ENCODE measurements at places on chromosomes 1 and 21. TPM values are rescaled to one million over a fixed set of nuclear protein-coding genes. Genes with fewer than 3 reads are reported as not detected.

Gene MXRA8
- 106 TPM for total RNA-seq

- H3K36me3 ChIP-seq = no peaks in the 10 kb centered on the region
- no peak for DNase-seq
- H3K4me3 ChIP-seq = no peak overlapping the region
- H3K27me3 ChIP-seq = no peaks in the 10 kb centered on the region
These were observed 74.8 kb downstream of the HLCS start for GRCh38 chr21:36891692-36892091.

- H3K27ac ChIP-seq = no peak overlapping the region
- H3K4me1 ChIP-seq = no peaks in the 10 kb centered on the region
- no peaks in the 10 kb centered on the region for H3K27me3 ChIP-seq
- H3K36me3 ChIP-seq = no peaks in the 10 kb centered on the region
- no peak for DNase-seq
These were observed 34.4 kb downstream of the CAPN9 start for GRCh38 chr1:230781594-230781993.

Gene TMCO4
- total RNA-seq = 24.2 TPM

DNA sequence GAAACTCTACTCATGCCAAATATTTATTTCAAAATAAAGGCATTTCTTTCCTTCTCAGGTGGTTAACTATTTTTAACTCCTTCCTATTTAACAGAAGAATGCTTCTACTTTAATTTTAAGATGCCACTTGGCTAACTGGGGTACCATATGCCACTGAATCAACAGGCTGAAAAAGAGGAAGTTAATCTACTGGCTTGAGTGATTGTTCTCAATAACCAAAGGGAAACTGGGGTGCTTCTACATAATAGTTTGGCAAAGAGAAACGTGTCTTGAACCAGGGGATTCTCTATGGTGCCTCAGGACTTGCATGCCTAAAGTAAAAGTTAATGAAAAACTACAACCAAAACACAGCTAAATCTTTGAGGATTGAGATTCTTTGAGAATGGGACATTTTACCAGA, 142.6 kb downstream of the DENND1B start:
- no peak overlapping the region for H3K27ac ChIP-seq
- H3K4me3 ChIP-seq = no peak overlapping the region
- no peaks in the 10 kb centered on the region for H3K27me3 ChIP-seq
- H3K36me3 ChIP-seq = no peaks in the 10 kb centered on the region

DNA sequence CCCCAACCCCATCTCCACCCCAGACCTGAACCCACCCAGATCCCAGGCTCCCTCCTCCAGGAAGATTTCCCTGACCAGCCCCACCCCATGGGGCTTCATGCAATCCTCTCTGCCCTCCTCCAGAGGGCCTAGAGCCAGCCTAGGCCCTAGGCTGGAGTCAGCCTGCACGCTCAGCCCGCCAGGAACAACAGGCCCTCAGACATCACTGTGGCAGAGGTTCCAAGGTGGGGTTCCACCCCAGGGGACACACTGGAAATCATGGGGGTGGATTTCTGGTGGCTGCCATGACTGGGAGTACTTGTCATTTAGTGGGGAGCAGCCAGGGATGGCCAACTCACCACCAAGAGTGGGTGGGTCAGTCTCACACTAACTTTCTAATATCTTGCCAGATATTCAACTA, 122.0 kb downstream of the GLIS1 start:
- H3K27me3 ChIP-seq = no peaks in the 10 kb centered on the region
- no peak overlapping the region for H3K27ac ChIP-seq
- H3K36me3 ChIP-seq = no peaks in the 10 kb centered on the region
- no peaks in the 10 kb centered on the region for H3K4me1 ChIP-seq

DNA sequence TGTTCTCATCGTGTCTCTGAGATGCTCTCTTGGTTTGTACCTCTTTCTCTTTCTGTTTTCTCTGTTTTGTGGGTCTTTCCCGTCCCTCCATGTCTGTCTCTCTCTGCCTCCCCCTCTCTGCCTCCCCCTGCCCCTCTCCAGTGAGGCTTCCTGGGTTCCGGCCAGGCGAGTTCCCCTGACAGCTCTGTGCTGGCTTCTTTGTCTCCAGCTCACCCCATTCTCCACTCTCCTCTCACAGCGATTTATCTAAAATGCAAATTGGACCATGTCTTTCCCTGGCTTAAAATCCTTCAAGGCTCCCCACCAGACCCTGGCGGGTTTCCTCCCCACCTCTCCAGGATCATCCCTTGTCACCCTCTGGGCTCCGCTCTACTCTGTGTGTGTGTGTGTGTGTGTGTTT, 202.4 kb upstream of the POU3F1 start:
- H3K36me3 ChIP-seq = no peaks in the 10 kb centered on the region
- H3K27me3 ChIP-seq = peaks cover 33% of the 10 kb centered on the region
- no peaks in the 10 kb centered on the region for H3K4me1 ChIP-seq
- H3K4me3 ChIP-seq = no peak overlapping the region

Gene FAM163A
- 1.4 TPM for total RNA-seq

DNA sequence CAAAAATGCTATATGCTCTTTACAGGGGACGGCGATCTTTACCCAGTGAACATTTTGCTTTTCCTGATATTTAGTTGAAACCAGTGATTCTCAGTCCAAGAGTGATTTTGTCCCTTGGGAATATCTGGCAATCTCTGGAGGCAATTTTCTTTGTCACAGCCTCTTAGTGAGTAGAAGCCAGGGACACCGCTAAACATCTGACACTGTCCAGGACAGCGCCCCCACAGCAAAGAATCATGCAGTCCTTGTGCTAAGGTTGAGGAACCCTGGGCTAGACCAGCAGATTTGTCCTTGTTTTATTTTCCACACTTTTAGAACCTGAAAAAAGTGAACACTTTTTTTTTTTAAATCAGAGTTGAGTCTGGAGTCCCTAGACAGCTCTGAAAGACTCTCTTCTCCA, 13.1 kb downstream of the EVA1C start:
- DNase-seq = no peak
- no peaks in the 10 kb centered on the region for H3K36me3 ChIP-seq
- H3K4me1 ChIP-seq = no peaks in the 10 kb centered on the region
- no peak overlapping the region for H3K4me3 ChIP-seq

Gene TNFRSF4
- total RNA-seq = not detected

- no peaks in the 10 kb centered on the region for H3K36me3 ChIP-seq
- no peak overlapping the region for H3K27ac ChIP-seq
- no peak for DNase-seq
- H3K4me3 ChIP-seq = no peak overlapping the region
- H3K4me1 ChIP-seq = no peaks in the 10 kb centered on the region
These were observed 337.6 kb downstream of the AGBL4 start for GRCh38 chr1:49686107-49686506.

DNA sequence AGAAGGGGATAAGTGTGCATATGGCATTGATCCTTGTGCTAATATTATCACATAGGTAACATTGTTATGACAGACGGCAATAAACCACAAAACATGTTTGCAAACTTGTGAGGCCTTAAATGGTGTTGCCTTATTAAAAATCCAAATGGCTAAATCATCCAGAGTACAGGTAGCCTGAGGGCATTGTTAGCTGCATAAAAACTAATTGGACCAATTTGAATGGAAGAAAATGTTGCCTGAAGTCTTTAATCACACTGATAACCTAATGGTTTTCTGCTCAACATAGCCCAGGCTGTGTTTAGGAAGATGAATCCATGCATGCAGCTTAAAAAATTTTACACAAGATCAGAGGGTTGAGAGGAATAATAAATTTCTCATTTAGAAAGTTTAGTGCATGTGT, 19.4 kb upstream of the LRRC53 start:
- H3K4me3 ChIP-seq = no peak overlapping the region
- no peaks in the 10 kb centered on the region for H3K36me3 ChIP-seq

Gene SLC66A1
- 8.1 TPM for total RNA-seq

DNA sequence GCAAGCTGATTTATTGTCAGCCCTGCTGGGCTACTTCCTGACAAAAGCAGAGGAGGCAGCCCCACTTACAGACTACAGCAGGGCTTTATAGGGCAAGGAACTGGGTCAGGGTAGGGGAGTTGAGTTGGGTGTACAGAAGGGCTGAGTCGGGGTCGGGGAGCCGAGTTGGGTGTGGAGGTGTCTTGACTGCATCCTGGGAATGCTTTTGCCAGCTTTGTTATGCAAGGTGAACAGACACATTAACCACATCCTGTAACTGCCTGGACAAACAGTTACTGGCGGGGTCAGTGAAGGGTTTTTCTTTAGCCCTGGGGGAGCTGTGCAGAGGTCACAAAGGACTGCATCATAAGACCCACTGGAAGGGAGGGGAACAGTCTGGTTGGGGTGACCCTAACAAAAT, 39.1 kb upstream of the GBP5 start:
- H3K4me1 ChIP-seq = peaks cover 7% of the 10 kb centered on the region
- no peak for DNase-seq
- no peaks in the 10 kb centered on the region for H3K36me3 ChIP-seq

Gene GALNT2
- 38.5 TPM for total RNA-seq

DNA sequence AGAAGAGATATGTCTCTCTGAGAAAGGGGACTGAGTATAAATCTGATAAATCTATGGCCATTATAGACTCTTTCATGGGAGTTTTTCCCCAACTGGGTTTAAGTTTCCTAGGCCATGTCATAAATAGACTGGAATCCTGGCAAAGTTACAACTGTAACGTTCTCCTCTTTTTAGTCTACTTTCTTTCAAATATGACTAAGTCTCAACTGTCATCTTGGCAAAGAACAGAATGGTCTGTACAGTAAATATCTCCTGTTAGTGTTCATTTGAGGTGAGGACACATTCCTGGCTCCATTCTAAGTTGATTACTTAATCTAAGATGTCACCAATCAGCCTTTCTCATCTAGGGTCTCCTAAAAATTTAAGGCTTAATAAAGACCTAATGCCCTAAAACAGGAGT, 300.5 kb downstream of the BRINP2 start:
- H3K27ac ChIP-seq = no peak overlapping the region
- no peaks in the 10 kb centered on the region for H3K27me3 ChIP-seq
- H3K4me1 ChIP-seq = no peaks in the 10 kb centered on the region
- H3K36me3 ChIP-seq = no peaks in the 10 kb centered on the region
- H3K4me3 ChIP-seq = no peak overlapping the region

- DNase-seq = no peak
- no peaks in the 10 kb centered on the region for H3K36me3 ChIP-seq
- no peak overlapping the region for H3K4me3 ChIP-seq
- H3K27me3 ChIP-seq = no peaks in the 10 kb centered on the region
These were observed 2.8 kb upstream of the SRRM1 start for GRCh38 chr1:24640288-24640687.

Gene RAB3B
- 3.9 TPM for total RNA-seq

DNA sequence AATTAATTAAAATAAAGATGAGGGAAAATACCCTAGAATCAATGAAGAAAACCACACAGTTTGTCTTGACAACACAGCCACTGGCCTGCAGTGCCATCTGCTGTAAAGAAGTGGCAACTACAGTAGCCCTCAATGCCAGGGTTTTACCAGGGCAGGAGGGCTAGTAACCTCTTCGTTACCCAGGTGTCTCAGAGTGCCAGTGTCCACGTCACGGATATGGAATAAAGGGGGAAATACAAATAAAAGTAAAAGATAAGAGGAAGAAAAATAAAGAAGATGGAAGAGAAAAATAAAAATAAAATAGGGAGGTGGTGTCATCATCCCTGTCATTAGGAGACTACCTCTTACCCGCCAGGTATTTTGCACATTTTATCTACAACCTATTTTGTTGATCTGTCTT, 14.2 kb upstream of the SLC44A3 start:
- H3K27me3 ChIP-seq = no peaks in the 10 kb centered on the region
- H3K27ac ChIP-seq = no peak overlapping the region
- H3K4me3 ChIP-seq = no peak overlapping the region
- DNase-seq = no peak

Gene ST6GALNAC5
- 44.7 TPM for total RNA-seq

DNA sequence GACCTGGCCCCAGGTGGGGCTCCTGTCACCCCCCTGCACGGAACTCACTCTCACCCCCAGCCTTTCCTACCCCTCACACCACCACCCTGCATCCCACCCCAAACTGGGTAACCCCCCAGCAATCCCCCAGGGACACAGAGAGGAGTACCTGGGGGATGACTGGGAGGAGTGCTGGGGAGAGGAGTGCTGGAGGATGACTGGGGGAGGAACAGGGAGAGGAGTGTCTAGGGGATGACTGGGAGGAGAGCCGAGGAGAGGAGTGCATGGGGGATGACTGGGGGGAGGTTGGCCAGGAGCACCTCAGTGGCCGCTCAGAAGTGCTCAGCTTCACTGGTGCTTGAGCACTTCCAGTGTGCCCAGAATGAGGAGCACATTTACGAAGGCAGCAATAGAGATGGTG, 59.1 kb downstream of the SIK1 start:
- no peaks in the 10 kb centered on the region for H3K4me1 ChIP-seq
- no peak overlapping the region for H3K4me3 ChIP-seq
- H3K27me3 ChIP-seq = no peaks in the 10 kb centered on the region
- H3K36me3 ChIP-seq = no peaks in the 10 kb centered on the region
- no peak for DNase-seq

DNA sequence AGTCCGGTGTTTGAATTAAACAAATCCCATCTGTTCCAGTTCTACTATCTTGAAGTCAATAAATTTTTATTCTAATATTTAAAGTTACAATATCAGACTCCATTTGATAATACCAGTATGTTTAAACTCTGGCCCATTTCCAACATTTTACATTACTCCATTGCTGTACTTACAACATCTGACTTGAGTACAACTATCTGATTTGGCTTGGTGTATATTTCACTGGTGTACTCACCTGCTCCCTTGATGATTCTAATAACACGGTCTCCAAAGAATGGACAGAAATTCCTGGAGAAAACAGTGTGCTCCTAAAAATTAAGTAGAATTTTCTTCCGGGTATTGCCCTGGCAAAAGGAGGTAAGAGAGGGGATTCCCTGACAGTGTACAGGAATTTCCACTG, 680.5 kb upstream of the ADAMTS5 start:
- H3K4me1 ChIP-seq = no peaks in the 10 kb centered on the region
- no peak for DNase-seq
- no peaks in the 10 kb centered on the region for H3K36me3 ChIP-seq
- H3K27ac ChIP-seq = no peak overlapping the region
